Activated CD4-positive, alpha-beta T cell treated with anti-CD3 and anti-CD28 coated beads, Interleukin-2, amount 50 U/mL, for 16 hours (primary cell): ENCODE measurements at places on chromosomes 4 and X.

- no peak for DNase-seq
These were observed 710 bp downstream of the CLDN24 start for GRCh38 chr4:183321516-183321915.

DNA sequence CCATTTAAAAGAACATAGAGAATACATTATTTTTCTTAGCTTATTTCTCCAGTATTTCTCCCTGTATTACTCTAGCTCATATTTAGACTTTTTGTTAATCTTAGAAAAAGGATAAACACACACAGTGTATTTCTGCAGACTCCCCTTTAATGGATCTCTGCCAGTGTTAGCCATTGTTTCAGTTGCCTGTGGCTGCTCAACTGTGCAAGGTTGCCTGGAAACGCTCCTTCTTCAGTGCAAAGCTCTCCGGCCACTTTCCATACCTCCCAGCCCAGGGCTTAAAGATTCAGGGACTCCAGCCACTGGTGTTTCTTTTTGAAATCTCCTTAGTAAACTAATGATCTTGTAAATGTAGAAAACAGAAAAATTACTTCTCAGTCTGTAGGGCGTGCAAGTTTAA, 104.9 kb downstream of the SLIT2 start:
- DNase-seq, result no peak

GRCh38 chr4:139853309-139853708, 187.7 kb downstream of the MGST2 start:
- no peak for DNase-seq

DNA sequence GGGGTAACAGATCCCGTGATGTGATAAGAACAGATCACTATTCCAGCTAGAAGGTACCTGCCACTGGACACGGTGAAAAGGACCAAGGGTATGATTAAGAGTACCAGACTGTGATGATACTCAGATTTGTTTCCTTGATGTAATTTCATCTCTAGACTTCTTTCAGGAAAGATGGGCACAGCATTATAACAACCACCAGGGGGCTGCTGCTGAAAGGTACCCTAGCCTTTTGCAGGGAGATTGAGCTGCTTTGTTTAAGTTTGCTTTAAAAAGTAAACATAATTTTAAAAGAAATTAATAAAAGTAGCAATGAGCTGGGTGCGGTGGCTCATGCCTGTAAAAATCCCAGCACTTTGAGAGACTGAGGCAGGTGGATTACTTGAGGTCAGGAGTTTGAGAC, 145.4 kb downstream of the EMCN start:
- DNase-seq, result no peak

DNA sequence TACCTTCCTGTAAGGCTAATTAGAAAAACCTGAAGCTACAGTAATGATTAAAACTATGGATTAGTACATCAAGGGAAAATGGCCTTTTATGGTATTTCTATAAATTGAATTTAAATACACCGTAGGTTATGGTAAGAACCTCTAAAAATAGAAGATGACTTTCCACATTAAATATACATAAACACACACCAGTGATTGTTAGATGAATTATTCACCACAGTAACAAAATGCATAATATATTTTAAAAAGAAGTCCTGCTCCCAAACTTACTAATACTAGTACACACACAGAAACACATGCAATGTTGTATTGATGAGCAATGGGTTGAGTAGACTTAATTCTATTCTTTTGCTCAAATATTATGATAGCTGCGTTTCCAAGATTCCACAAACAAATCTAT, 277.9 kb upstream of the ANKRD50 start:
- DNase-seq, result no peak
